Mucosa of gallbladder (tissue), 1 donor: ENCODE measurements at places on chromosomes 7 and 10. TPM values are rescaled to one million over a fixed set of nuclear protein-coding genes. Genes with fewer than 3 reads are reported as not detected.

SLC16A12 gene
- total RNA-seq, result 0.43 TPM

CTAGE8 gene
- 3.1 TPM for total RNA-seq

TRPV5 gene
- not detected for total RNA-seq

DNAJC12 gene
- 11.7 TPM for total RNA-seq

ACTL6B gene
- total RNA-seq, result 0.14 TPM

OR9A2 gene
- not detected for total RNA-seq

DNA sequence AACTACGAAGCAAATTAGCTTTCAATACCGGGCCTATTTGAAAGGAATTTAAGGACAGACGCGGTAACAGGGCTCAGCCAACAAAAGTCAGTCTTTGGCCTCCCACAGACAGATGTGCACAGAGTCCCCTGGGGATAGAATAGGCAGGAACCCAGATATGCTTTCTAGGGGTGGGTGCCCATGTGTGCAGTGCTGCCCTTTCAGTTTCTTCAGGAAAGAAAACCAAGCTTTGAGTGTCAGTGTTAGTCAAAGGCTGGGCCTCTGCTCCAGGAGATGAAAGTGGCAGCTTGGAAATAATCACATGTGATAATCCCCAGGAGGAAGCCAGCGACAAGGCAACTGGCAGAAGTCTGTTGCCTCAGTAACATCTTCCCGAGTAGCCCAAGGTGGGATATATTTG is 43.8 kb upstream of the CSTF2T start:
- DNase-seq, result no peak

DNA sequence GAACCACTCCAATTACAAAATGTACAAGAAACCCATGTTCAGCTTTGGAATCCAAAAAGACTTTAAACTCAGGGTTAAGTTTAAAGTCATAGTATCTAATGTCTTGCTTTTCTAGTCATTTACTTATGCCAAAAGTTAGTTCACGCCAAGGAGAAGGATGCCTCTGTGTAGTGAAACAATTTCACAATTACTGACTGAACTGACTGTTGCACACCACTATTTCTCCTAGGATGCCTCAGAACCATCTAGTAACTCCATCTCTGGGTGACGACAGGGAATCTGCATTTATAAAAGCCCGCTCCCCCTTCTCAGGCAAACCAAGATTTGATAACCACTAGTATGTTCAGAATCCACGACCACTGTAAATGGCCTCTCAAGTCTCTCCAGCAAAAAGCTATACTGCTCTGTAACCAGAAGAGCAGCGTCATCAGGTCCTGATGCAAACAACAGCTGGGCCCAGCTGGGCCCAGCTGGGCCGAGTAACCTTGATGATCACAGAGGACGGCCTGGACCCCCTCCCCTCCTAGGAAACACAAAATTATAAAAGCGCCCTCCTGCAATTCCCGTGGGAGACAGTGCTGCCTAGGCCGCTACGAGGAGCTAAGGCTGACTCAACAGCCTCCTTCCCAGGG is 680 bp upstream of the ADO start:
- no peak for DNase-seq

GRCh38 chr7:148803094-148803493 is 81.0 kb downstream of the EZH2 start:
- no peak for DNase-seq

DNA sequence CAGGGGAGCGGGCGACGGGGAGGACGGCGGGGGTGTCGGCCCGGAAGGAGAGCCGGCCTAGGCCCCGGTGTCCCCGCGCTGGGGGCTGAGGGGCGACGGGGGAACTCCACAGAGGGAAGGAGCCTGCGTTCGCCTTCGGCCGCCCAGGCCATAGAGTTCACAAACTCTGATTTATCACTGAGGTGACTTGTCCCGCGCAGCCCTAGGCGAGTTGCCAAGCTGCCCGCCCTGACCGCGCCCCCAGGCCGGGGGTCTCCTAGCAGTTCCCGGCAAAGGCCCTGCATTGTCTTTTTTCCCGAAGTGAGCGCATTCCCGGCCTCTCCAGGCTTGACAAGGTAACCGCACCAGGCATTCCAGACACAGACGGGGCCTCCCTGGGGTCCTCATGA is 2.9 kb upstream of the NKX6-2 start:
- DNase-seq, result no peak

DNA sequence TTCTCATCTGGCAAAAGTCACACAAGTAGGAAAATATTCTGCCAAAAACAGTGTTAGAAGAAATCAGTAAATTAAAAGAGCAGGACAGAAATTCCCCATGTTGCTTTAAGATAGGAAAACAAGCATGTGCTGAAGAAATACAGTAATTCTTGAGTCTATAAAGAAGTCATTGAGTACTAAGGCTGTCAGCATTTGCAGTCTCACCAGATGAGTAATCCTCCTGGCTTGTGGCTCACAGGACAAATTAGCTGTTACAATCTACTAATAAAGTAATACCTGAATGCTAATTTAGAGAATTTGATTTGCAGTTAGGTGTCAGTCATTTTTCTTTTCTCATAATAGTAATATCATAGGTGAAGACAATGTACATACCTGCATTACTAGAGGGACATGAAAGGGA is 1158.9 kb upstream of the CELF2 start:
- DNase-seq, result no peak

GRCh38 chr10:132879408-132880127 is 62.8 kb downstream of the CFAP46 start:
- DNase-seq, result no peak

GRCh38 chr7:29193316-29194205 is 1.0 kb upstream of the CHN2 start:
- DNase-seq, result no peak

GRCh38 chr10:114520453-114520852 is 116.2 kb upstream of the AFAP1L2 start:
- DNase-seq, result peak; percentile 50

- no peak for DNase-seq
These were observed 2.5 kb downstream of the LFNG start for GRCh38 chr7:2521952-2522591.

DNA sequence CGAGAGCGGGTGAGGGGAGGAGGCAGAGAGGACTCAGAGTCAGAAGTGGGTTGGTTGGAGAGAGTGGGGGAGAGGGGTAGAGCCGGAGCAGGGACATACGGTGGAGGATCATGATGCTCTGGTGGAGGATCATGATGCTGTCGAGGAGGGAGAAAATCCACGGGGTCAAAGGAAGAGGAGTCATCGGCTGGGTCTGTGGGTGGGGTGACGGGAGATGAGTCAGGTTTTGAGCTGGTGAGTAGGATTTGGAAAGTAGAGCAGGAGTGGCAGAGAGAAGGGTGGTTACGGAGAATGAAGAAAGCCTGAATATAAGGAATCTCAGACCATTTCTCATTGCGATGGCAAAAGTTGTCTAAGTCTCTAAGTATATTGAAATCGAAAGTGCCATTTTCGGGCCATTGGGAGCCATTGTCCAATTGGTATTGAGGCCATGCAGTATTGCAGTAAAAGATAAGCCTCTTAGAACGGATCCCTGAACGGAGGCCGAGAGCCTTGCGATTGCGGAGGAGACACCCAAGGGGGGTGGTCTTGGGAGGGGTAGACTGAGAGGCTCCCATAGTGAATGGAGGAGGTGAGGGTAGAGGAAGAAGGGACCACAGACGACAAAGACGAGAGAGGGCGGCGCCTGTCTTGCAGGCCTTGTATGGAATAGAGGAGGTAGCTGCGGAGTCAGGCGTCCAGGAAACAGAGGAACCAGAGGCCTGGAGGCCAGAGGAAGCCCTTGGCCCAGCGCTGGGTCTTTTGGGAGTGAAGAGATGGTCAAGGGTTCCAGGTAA is 23.8 kb downstream of the SCIN start:
- no peak for DNase-seq

- DNase-seq, result no peak
These were observed 52.4 kb downstream of the ABCB1 start for GRCh38 chr7:87548123-87548919.

GRCh38 chr7:37344886-37345579 is 103.6 kb downstream of the ELMO1 start:
- DNase-seq, result no peak

- DNase-seq, result no peak
These were observed 247.3 kb downstream of the PARD3 start for GRCh38 chr10:34567659-34568253.

- DNase-seq, result no peak
These were observed 65.4 kb upstream of the STEAP1B start for GRCh38 chr7:22565315-22565811.
